Mesothelial cell of epicardium (in vitro differentiated cells): ENCODE measurements at places on chromosomes 13 and 19. TPM values are rescaled to one million over a fixed set of nuclear protein-coding genes. Genes with fewer than 3 reads are reported as not detected.

FBXO17 gene
- 72.7 to 77.3 TPM (median 72.8 TPM) in 3 replicates for total RNA-seq

FOXA3 gene
- not detected in 3 replicates for total RNA-seq

MEIOSIN gene
- total RNA-seq, result not detected in 3 replicates

MKNK2 gene
- total RNA-seq, result 92.6 to 97.1 TPM (median 95.9 TPM) in 3 replicates

FLT3LG gene
- total RNA-seq, result 1.8 to 2.4 TPM (median 2.0 TPM) in 3 replicates

SLC10A2 gene
- not detected in 3 replicates for total RNA-seq

FFAR2 gene
- not detected in 3 replicates for total RNA-seq

CCL25 gene
- total RNA-seq, result 0.29 to 0.42 TPM in 2 of 3 replicates, not detected in the other

IL27RA gene
- total RNA-seq, result 6.2 to 6.6 TPM (median 6.5 TPM) in 3 replicates

ZNF177 gene
- 8.7 to 12.6 TPM (median 10.6 TPM) in 3 replicates for total RNA-seq

SIGLEC5 gene
- not detected in 3 replicates for total RNA-seq

CYP2F1 gene
- total RNA-seq, result not detected in 3 replicates
